Colonic mucosa (tissue), 4 donors: ENCODE measurements at places on chromosomes 16 and 17. TPM values are rescaled to one million over a fixed set of nuclear protein-coding genes. Genes with fewer than 3 reads are reported as not detected.

Gene KRTAP16-1
- total RNA-seq = not detected

Gene SBK1
- 1.0 TPM for total RNA-seq

Gene CD300E
- total RNA-seq = 1.2 TPM

Gene ZP2
- total RNA-seq = 0.25 TPM

Gene NOS2
- total RNA-seq = 29.7 TPM

Gene PTGES3L
- 2.4 TPM for total RNA-seq

Gene IRF8
- total RNA-seq = 25.1 TPM

DNA sequence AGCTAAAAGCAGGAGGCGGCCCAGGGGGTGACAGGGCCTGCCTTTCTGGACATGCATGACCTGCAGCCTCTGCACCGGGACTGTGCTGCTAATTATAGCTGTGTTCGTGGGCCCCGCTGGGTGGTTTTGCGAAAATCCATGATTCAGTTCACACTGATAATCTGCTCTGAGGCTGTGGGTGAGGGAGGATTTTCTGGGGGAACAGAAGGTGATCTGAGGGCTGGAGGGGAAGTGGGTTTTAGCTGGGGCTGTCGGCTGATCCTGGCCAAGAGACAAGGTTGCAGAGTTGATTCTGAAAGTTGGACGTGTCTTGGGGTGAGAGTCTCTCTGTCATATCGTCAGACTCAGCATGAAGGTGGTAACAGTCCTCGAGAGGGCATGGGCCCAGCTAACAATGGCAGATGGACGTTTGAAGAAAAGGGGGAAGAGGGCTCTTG, 187.5 kb upstream of the ZNF469 start:
- no peak overlapping the region for H3K4me3 ChIP-seq
- H3K27ac ChIP-seq = no peak overlapping the region
- no peaks in the 10 kb centered on the region for H3K4me1 ChIP-seq
- no peaks in the 10 kb centered on the region for H3K27me3 ChIP-seq
- no peak for DNase-seq

DNA sequence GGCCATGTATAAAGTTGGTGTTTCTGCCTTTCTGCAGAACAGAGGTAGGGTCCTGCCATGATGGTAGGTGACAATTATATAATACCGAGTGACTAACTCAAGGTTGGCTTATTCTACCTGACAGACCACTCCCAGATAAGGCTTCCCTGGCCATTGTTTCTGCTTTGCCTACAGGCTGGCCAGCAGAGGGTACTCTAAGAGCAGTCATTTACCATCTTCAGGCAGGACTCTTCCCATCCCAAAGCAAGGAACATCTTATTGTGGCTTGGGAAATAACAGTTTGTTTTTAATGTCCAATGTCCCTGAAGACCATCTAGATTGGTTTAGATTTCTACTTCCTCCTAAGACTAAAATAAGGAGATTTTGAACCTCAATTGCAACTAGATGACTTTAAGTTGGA, 74.1 kb downstream of the SNX11 start:
- no peak overlapping the region for H3K27ac ChIP-seq
- no peak overlapping the region for H3K4me3 ChIP-seq
- H3K4me1 ChIP-seq = no peaks in the 10 kb centered on the region
- no peaks in the 10 kb centered on the region for H3K27me3 ChIP-seq
- no peaks in the 10 kb centered on the region for H3K36me3 ChIP-seq
- peak; percentile 25 for DNase-seq

DNA sequence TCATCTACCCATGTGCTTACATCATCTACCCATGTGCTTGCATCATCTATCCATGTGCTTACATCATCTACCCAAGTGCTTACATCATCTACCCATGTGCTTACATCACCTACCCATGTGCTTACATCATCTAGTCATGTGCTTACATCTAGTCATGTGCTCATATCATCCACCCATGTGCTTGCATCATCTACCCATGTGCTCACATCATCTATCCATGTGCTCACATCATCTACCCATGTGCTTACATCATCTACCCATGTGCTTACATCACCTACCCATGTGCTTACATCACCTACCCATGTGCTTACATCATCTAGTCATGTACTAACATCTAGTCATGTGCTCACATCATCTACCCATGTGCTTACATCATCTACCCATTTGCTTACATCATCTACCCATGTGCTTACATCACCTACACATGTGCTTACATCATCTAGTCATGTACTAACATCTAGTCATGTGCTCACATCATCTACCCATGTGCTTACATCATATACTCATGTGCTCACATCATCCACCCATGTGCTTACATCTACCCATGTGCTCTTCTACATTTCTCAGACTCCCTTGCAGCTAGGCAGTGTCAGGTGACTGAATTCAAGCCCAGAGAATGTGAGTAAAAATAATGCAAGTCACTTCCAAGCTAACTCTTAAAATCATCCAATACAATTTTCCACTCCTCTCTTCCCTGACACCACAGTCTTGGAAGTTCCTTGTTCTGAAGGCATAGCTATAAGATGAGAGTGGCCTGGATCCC, 196.8 kb downstream of the CBLN1 start:
- DNase-seq = no peak
- no peaks in the 10 kb centered on the region for H3K4me1 ChIP-seq
- H3K36me3 ChIP-seq = no peaks in the 10 kb centered on the region
- H3K4me3 ChIP-seq = no peak overlapping the region

DNA sequence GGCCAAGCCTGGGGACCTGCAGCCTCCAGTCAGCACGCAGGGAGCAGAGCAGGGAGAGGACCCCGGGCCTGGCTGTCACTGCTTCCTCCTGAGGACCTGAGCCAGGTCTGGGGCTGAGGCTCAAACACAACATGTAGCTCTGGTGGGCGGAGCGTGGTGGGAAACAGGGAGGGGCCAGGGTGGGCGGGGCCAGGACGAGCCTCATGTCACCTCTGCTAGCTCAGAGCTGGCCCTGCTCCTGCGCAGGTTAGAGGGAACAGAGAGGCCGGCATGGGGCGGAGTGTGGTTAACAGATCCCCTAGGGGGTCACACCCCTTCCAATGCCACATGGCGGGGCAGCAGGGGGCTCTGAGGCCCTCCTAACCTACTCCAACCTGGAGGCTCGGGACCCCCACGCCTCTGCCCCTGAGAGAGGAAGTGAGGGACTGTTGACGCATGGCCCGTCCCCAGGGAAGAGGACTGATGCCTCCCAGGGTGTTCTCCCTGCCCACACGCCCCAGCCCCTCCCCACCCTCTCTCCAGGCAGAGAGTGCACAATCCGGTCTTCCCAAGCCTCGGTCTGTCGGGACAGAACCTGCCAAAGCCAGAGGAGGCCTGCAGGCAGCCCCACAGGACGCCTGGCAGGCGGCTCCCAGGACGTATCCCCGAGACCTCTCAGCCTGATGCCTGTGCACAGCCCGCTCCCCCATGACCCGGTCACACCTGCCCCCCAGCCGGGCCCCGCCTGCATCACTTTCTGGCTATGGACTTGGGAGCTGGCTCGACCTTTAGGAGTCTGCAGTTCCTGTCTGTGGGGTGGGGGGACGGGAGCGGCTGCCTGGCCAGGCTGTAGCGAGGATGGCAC, 15.2 kb downstream of the PIEZO1 start:
- H3K36me3 ChIP-seq = no peaks in the 10 kb centered on the region
- H3K27ac ChIP-seq = peak overlapping the region; percentile 77
- H3K27me3 ChIP-seq = no peaks in the 10 kb centered on the region
- H3K4me3 ChIP-seq = peak overlapping the region; percentile 8

DNA sequence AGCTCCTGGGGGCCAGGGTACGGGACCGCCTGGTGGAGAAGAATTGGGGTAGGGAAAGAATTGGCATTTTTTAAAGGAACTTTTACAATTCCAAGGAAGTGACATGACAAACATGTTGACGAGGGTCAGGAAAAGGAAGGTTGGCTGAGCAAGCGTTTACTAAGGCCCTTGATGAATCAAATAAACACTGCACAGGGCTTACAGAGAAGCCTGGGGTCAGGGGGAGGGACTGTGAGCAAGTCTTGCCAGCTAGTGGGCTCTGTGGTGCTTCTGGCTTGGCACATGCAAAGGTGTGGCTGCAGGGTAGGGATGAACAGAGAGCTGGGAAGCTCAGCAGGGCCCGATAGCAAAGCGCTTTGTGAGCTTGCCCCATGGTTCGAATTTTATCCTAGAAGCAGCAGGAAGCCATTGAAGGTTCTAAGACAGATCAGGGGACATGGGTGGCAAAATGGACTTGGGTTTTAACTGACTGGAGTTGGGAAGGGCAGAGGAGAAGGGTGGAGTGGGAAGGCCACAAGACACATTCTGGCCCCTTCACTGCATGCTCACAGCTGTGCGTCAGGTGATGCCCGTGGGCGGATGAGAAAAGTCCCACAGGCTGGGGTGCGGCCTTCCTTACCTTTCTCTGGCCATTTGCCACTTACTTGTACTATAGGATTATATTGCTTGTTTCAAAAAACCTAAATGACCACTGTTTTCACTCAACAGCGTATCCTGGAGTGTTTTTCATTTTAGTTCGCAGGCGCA, 117.8 kb downstream of the SOCS1 start:
- no peak overlapping the region for H3K27ac ChIP-seq
- H3K36me3 ChIP-seq = no peaks in the 10 kb centered on the region
- H3K27me3 ChIP-seq = no peaks in the 10 kb centered on the region
- DNase-seq = no peak
- H3K4me1 ChIP-seq = no peaks in the 10 kb centered on the region

- H3K27me3 ChIP-seq = no peaks in the 10 kb centered on the region
- H3K36me3 ChIP-seq = no peaks in the 10 kb centered on the region
- no peak overlapping the region for H3K27ac ChIP-seq
- H3K4me3 ChIP-seq = no peak overlapping the region
- DNase-seq = peak; percentile 43
These were observed 4.3 kb downstream of the ZNF768 start for GRCh38 chr16:30521873-30522641.

DNA sequence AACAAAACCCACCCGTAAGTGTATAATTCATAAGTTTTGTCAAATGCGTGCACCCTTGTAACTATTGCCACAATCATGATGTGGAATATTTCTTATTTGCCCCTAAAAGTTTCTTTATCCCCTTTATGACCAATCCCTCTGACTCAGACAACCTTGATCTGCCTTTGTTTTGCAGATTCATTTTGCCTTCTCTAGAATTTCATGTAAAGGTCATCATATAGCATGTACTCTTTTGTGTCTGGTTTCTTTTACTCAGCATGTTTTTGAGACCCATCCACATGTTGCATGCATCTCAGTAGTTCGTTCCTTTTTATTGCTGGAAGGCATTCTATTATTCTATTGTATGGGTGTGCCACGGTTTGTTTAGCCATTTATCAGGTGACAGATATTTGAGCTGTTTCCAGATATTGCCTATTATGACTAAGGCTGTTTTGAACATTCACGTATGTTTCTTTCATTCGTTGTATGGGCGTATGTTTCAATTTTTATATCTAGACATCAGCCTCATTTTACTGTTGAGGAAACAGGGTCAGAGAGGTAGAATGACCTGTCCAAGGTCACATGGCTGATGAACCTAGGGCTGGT, 192.4 kb downstream of the RAB11FIP4 start:
- DNase-seq = no peak
- H3K4me3 ChIP-seq = no peak overlapping the region
- H3K4me1 ChIP-seq = no peaks in the 10 kb centered on the region
- no peak overlapping the region for H3K27ac ChIP-seq

DNA sequence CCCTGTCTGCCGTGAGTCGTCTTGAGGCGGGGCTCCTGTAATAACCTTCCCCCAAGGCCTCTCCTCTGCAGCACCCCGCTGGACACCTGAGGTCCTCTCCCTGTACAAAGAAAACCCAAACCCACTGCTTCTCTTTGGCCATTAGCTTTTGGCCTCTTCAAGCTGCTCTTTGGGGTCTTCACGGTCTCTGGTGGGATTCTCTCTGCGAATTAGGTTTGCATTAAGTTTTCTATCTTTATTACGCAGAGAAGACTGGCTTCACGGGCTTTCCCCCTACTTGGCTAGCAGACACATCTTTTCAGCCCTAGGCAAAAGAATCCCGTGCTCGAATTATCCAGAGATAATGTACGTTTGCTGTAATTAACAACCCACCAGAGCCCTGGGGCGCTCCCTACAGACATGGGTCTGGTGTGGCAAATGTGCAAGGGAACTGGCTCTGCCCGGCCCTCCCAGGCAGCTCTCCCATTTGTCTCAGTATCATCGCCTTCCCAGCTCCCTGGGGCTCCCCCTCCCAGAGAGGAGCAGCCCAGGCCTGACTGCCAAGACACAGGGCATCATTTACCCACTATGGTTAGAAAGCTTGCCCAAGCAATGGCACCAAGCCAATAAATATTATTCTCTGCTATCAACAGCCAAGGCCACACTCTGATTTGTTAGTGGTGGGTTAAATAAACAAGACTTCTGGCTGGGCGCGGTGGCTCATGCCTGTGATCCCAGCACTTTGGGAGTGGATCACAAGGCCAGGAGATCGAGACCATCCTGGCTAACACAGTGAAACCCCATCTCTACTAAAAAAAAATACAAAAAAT, 24.7 kb upstream of the KLHDC4 start:
- no peaks in the 10 kb centered on the region for H3K27me3 ChIP-seq
- H3K4me3 ChIP-seq = no peak overlapping the region
- H3K4me1 ChIP-seq = no peaks in the 10 kb centered on the region
- H3K36me3 ChIP-seq = no peaks in the 10 kb centered on the region
- no peak overlapping the region for H3K27ac ChIP-seq

DNA sequence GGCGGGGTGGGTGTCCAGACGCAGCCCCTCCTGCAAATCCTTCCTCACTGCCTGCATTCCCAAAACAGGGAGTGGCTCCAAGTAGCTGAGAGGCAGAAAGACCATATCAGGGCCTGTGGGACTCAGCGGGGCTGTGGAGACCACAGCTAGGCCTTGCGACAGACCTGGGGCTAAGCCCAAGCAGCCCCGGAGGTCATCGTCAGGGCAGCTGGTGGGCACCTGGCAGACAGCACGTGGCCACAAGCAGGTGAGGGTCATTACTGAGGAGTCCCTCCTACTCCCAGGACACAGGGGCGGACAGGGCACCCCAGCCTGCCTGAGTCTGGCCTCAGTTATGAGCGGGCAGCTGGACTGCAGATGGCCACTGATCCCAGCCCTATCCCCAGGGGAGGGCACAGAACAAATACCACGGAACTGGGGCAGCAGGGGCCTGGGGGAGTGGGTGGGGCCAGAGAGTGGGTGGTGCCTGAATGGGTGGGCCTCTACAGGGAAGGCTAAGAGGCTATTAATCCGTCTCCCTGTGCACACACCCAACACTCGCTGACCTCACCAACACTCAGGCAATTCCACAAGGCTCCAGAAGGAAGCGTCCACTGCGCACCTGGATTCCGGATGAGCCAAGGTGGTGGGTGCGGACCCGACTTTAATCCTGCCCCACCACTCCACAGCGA, 8.5 kb downstream of the HS3ST6 start:
- peaks cover 12% of the 10 kb centered on the region for H3K4me1 ChIP-seq
- H3K27me3 ChIP-seq = no peaks in the 10 kb centered on the region
- DNase-seq = peak; percentile 82
- no peaks in the 10 kb centered on the region for H3K36me3 ChIP-seq

GRCh38 chr16:1080801-1081733, 8.5 kb downstream of the SSTR5 start:
- H3K36me3 ChIP-seq = no peaks in the 10 kb centered on the region
- H3K4me3 ChIP-seq = no peak overlapping the region
- H3K27ac ChIP-seq = no peak overlapping the region

GRCh38 chr16:63702981-63703590, 1418.8 kb downstream of the CDH11 start:
- no peak overlapping the region for H3K27ac ChIP-seq
- DNase-seq = no peak
- no peaks in the 10 kb centered on the region for H3K36me3 ChIP-seq
- H3K27me3 ChIP-seq = no peaks in the 10 kb centered on the region

GRCh38 chr17:63698886-63699637, 863 bp downstream of the LIMD2 start:
- H3K27me3 ChIP-seq = peaks cover 7% of the 10 kb centered on the region
- peak overlapping the region; percentile 46 for H3K4me3 ChIP-seq
- H3K36me3 ChIP-seq = no peaks in the 10 kb centered on the region
- H3K4me1 ChIP-seq = no peaks in the 10 kb centered on the region
- H3K27ac ChIP-seq = peak overlapping the region; percentile 60
- peak; percentile 57 for DNase-seq
